ENCODE measurements at places on chromosomes 2 and 18.

GRCh38 chr2:223056701-223057418, 4.9 kb downstream of the KCNE4 start:
- no peak for DNase-seq

DNA sequence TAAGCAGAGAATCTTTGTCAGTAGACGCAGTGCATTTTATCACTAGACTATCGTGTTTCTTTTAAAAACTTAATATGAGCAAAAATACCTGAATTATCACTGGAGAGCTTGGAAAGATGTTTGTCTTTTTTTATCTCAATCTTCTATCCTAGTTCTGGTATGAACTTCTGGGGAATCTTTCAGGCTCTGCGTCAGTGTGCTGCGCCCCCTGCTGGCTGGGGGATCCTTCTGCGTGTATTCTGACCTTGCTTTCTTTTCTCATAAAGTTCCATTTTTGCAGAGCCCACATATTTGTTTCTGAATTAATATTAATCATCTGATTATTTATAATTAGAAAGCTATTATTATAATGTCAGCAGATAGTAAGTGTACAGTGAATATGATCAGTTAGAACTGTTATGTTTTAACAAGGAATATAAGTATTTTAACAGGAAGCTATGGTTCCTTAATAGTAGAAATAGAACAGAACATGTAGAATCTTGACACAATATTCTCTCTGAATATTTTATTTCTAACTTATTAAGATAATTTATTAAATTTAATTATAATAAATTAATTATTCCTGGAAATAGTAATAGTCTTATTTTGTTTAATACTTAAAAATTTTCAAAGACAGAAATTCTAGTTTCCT, 945.0 kb upstream of the CRIM1 start:
- no peak for DNase-seq

- DNase-seq = no peak
Observed at GRCh38 chr18:36890598-36890997, 61.7 kb downstream of the KIAA1328 start.

GRCh38 chr2:221569871-221570270, 2.2 kb downstream of the EPHA4 start:
- no peak for DNase-seq

- DNase-seq = no peak
Observed at GRCh38 chr2:116717832-116718231, 1096.7 kb upstream of the DDX18 start.

DNA sequence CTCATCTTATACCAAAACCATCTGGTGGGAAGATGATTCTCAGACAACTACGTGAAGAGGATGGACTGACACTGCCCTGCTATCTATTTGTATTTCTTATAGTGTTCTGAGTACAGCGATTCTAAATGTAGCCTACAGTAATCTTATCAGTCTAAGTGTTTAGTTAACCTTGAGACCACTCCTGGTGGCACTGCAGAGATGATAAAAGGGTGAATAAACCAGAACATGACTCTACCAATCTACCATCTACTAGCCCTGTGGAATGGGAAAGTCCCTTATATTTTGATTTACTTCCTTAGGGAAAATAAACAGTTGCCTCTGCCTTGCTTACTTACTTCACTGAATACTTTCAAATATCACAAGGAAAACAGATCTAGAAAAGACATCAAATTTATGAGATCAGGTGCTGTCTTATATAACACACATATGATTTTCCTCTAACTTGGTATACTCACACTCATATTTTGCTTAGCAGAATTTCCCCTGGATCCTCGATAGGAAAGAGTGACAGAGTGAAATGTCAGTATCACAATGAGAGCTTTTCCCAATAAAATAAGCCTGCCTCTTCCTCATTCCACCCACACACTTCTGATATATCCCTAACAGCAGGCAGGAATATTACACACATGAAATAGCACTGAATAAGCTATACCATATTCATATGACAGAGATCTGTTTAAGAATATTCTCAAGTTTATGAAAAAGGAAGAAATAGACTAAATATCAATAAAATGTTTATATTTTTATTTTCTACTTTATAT, 58.6 kb upstream of the MTIF2 start:
- DNase-seq = no peak

- no peak for DNase-seq
Observed at GRCh38 chr2:36406296-36406695, 50.7 kb downstream of the CRIM1 start.

DNA sequence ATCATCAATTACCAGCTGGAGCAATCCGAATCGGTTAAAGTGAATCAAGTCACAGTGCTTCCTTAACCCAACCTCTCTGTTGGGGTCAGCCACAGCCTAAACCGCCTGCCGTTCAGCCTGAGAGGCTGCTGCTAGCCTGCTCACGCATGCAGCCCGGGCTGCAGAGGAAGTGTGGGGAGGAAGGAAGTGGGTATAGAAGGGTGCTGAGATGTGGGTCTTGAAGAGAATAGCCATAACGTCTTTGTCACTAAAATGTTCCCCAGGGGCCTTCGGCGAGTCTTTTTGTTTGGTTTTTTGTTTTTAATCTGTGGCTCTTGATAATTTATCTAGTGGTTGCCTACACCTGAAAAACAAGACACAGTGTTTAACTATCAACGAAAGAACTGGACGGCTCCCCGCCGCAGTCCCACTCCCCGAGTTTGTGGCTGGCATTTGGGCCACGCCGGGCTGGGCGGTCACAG, 496 bp upstream of the ITGA4 start:
- DNase-seq = peak; percentile 20

- no peak for DNase-seq
Observed at GRCh38 chr2:9666306-9666705, 35.5 kb upstream of the YWHAQ start.

- no peak for DNase-seq
Observed at GRCh38 chr2:105112345-105112744, 74.5 kb downstream of the MRPS9 start.

DNA sequence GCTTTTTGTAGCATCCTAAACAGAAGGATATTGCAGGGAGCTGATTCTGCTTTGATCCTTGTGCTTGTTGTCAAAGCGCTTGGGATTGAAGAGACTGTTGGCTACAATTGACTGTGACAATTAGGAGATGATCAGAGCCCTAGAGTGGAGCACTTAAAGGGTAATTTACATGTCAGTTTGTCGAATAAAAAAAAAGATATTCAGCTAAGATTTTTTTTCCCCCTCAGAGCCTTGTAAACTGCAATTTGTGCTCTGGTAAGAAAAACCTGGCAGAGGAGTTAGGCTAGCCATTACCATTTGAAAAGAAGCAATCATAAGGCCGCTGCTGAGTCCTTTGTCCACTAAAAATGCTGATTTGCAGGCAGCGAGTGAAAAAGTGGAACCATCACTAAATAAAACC, 47.8 kb upstream of the ZEB2 start:
- DNase-seq = no peak

- DNase-seq = no peak
Observed at GRCh38 chr18:10544093-10544748, 18.4 kb downstream of the NAPG start.

DNA sequence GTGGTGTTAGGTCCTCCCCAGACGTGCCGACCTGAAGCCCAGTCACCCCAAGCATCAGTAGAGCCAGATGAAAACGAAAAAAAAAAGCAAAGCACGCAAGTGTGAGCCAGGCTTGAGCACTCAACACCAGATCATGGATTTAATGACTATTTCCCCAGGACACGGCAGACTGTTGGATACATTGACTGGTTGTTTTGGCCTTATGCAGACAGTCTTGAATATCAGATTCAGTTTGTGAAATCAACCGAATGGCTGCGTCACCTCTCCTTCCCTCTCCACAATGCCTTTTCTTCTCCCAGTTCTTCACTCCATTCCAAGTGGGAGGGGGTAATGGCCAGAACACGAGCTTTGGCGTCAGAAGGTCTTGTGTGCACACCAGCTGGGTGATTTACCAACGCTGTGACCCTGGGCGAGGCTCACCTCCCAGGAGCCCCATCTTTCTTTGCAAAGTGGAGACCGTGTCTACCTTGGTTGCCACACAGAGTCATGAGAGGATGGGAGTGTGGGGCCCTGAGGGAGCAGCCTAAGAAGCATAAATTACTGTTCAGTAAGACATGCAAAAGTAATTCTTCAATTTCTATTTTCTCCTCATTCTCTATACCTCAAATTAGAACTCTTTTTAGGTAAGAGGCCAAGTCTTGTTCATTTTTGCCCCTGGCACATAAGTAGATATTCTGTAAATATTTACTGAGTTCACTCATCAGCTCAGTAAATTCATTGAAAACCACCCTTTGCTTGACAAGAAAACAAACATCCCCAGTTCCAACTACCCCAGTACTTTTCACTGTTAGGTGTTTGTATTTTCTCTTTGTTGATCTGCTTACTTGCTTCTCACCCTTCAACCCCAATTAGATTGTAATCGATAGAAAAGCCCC, 181.1 kb upstream of the COPS8 start:
- DNase-seq = no peak

DNA sequence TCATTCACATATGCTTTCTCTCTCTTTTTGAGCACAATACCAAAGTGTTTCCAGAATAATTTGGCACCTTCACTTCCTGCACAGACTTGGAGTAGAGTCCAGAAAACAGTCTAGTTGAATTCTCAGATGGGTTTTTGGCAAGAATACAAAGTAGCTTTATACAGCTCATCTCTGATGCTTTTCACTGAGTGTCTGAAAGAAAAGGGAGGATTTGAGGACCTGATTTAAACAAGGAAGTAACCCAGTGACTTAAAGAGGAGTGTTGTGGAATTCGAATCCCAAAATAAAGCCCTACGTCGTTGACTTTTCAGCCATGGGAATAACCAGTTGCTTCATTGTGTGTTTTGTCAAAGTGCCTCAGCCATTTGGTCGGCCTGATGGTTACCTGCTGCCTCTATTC, 31.8 kb downstream of the METAP1D start:
- DNase-seq = no peak

DNA sequence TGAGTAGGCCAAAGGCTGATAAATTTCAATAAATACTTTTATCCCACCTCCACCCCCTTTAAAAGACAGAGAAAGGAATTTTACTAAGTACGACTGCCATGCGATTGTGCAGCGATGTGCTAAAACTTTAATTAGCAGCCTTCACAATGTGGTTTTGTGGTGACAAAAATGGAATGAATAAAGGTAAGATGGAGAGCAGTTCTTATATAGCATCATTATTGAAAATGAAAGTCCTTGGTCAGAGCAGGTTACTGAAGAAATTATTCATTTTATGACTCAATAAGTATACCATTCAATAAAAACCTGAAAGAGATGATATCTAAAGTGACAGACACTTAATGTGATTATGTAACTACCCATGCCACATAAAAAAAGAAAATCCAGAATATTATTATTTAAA, 33.2 kb upstream of the MTIF2 start:
- no peak for DNase-seq

DNA sequence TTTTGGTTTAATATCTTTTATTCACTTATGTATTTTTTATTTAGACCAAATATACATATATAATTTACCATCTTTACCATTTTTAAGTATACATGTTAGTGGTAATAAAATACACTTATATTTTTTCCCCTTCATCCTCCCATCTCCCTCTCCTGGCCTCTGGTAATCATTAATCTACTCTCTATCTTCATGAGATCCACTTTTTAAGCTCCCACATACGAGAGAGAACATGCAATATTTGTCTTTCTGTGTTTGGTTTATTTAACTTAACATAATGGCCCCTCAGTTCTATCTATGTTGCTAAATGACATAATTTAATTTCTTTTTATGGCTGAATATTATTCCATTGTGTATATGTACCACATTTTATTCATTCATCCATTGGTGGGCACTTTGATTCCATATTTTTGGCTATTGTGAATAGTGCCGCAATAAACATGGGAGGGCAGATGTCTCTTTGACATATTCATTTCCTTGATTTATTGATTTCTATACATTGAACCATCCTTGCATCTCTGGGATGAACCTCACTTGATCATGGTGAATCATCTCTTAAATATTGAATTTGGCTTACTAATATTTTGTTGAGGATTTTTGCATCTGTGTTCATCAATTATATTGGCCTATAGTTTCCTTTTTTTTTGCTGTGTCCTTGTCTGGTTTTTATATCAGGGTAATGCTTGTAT, 41.5 kb upstream of the MEP1B start:
- no peak for DNase-seq

- no peak for DNase-seq
Observed at GRCh38 chr2:132617989-132618388, 52.0 kb downstream of the LYPD1 start.

Measured in esophagus squamous epithelium (tissue), 5 donors.